ENCODE measurements at places on chromosomes 5 and 9.

- no peak for DNase-seq
Measured at GRCh38 chr5:71457106-71457505, 1.7 kb downstream of the BDP1 start.

DNA sequence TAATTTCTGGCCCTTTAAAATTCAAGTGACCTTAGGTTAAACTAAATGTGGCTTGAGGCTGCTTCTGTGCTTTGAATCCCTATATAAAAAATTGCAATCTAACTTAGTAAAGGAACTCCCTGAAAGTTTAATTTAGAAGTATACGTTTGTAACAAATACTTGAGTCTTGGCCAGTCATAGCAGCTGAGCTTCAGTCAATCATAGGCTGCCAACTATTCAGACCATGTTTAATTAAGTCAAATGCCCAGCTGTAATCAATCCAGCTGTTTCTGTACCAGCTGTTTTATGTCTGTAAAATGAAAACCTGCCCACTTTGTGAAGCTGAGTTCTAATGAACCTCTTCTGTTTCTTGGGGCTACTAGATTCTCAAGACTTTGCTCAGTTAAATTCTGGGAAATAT lies 760.1 kb downstream of the MAT2B start:
- no peak for DNase-seq

- DNase-seq: no peak
Measured at GRCh38 chr9:121271368-121272341, 3.7 kb downstream of the GSN start.

GRCh38 chr9:134636149-134636507 lies 5.5 kb upstream of the COL5A1 start:
- no peak for DNase-seq

DNA sequence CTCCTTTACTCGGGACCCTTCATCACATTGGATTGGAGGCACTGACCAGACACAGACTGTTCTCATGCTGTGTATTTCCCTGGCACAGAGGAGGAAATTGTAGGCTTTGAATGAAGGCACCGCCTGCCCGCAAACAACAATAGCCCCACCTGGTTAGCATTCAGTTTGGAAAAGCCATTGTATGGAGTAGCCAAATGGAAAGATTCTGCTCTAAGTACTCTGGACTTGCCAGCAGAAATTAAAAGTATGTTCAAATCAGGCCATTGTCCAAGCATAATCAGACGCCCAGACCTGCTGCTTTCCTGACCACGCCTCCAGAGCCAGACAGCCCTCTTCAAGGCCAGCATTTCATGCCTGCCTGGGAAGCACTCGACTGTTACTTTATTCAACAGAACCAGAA lies 8.0 kb upstream of the SEMA4D start:
- DNase-seq: no peak

GRCh38 chr9:112174222-112174964 lies 704 bp downstream of the SUSD1 start:
- peak; percentile 84 for DNase-seq

- DNase-seq: peak; percentile 98
Measured at GRCh38 chr5:131634996-131635683, at the start of gene RAPGEF6. TSS of gene RAPGEF6 (minus strand) at chr5:131635229. CDS start at chr5:131635030, 199 bp downstream.

DNA sequence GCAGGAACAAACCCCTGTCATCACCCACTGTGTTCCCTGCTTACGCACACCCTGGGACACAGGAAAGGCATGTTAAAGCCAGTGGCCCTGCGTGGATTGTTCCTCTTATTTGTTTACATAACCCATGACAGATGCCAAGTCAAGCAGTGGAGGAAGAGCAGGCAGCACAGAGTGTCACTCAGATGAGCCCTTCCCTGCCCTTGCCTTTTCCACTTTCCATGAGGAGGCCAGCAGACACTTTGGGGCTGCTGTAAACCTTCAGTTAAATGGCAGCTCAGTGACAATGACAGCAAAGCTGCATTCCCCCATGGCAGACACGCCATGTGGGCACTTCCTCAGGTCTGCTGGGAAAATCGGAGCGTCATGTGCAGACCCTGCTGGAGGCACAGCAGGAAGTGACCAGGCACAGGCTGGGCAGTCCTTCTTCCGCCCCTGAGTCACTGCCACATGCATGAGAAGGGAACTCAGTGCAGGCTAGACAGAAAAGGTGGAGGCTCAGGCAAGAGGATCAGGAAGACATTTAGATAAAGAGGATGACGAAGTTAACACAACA lies 216.8 kb upstream of the PIK3R1 start:
- no peak for DNase-seq

DNA sequence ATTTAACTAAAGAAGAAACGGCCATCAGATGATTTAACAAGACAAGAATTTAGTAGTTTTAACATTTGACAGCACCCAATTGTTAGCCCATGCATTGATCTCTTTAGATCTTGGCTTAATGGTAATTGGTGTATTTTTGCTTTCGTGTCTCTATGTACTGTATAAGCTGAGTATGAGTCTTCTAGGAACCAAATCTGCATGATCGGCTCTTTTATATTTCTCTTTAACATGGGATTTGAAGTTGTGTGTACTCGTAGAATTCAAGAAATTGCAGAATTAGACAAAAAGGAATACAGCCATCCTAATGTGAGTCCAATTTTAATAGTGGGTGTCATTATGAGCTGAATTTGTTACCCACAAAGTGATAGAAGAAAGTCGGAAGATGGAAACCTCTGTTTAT lies 438.9 kb upstream of the WWC1 start:
- DNase-seq: no peak

DNA sequence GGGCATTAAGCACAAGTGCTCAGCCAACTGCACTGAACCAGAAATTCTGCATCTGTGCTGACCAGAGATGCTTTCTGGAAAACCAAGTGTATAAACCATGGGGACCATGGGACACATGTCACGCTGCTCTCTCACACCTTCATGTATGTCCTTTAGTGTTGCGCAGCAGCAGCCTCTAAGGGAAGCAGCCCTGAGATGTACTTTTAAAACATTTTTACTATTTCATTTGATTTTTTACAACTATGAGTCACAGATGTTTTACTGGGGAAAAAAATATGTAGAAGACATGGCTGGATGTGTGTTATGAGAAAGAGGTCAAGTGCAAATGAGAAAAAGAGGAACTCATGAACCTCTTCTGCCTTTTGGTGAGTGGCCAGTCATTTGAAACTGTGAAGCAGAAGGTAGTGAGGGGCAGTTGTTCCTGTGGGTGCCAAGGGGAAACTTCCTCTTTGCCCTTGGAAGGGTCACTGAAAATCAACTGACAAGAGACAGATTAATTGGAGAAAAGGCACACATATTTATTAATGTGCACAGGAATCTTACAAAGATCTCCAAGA lies 31.4 kb upstream of the SYK start:
- DNase-seq: no peak

- DNase-seq: no peak
Measured at GRCh38 chr9:36942891-36943290, 91.2 kb downstream of the PAX5 start.

DNA sequence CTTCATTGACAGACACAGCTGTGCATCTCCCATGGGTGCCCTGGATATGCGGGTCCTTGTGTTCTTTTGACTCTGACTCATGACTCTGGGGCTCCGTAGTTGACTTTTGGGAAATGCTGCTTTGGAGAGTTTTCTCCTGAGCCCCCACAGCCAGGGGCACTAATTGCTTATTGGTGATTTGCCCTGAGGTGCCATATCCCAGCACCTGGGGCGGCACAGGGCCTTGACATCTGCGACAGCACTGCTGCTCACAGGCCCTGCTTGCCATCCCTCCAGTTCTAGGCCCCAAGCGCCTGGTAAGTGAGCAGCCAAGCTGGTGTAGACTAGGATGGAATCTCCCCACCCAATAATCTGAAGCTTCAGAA lies 75.1 kb downstream of the AMBP start:
- peak; percentile 11 for DNase-seq

DNA sequence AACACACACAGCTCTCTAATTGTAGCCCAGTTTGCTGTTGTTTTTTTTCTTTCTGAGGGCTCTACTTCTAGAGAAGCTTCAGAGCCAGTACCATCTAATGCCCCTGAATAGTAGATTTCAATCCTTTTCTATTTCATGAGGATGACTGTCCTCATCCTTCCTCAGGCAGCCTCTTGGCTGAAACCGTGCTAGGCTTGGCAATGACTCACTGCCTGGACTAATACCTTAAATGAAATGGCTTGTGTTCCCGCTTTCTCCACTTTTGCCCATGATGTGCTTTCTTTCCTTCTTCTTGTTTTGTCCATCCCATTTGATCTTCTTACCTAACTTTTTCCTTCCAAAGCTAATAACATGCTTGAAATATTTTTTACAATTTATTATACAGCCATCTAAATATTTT lies 80.1 kb downstream of the ITGA1 start:
- no peak for DNase-seq
